Esophagus mucosa (tissue), 1 donor: ENCODE measurements at places on chromosomes 11 and 22.

DNA sequence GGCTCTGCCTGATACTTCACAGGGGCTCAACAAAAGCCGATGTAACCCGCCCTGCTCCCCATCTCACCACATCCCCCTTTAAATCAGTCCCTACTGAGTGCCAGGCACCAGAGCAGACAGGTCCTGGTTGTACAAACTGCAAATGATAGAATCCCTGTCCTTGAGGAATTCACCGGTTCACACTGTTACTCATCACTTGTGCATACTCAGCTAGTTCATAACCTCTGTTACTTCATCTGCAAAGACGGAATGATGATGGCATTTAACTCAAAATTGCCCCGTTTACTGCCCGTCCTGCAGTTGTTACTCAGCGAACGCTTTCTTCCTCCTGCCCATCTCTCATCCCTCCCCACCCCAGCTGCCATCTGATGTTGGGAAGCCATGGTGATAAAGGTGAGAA is 384.7 kb downstream of the OPCML start:
- ATAC-seq = no peak

DNA sequence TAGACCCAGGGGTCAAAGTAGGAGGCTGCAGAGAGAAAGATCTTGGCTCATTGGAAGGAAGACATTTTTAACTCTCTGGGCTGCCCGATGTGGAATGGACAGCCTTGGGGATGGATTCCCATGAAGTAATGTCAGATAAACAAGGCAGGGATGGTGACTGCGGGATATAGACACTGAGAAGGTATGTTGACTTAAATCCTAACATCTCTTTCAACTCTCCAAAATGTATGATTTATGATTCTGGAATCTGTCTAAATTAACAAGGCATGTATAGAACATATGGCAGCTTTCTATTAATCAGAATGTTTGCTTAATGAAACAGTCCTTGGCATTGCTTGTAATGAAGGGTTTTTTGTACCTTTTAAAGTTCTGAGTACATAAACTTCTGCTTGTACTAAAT is 56.1 kb upstream of the VSTM5 start:
- no peak for ATAC-seq

DNA sequence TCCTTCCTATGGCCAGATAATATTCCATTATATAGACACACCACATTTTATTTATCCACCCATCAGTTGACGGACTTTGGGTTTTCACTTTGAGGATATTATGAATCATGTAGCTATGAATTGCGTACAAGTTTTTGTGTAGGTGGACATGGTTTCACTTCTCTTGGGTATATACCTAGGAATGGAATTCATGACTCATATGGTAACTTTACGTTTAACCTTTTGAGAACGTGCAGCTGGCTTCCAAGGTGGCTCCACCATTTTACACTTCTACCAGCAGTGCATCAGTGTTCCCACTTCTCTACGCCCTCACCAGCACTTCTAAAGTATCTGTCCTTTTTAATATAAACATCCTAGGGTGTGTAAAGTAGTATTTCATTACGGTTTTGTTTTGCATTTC is 112.0 kb downstream of the PLEKHA7 start:
- ATAC-seq = peak; percentile 82

DNA sequence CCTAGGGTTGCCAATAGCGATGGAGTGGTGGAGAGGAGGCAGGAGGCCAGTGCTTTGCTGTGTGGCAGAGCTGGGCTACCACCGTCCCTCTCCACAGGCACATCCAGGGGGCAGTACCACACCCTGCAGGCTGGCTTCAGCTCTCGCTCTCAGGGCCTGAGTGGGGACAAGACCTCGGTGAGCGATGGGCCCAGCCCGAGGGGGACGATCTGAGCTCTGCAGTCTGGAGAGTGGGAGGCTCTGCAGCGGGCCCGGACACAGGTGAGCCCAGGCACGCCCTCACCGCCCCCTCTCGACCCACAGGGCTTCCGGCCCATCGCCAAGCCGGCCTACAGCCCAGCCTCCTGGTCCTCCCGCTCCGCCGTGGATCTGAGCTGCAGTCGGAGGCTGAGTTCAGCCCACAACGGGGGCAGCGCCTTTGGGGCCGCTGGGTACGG is 2.5 kb downstream of the PKP3 start:
- no peak for ATAC-seq

DNA sequence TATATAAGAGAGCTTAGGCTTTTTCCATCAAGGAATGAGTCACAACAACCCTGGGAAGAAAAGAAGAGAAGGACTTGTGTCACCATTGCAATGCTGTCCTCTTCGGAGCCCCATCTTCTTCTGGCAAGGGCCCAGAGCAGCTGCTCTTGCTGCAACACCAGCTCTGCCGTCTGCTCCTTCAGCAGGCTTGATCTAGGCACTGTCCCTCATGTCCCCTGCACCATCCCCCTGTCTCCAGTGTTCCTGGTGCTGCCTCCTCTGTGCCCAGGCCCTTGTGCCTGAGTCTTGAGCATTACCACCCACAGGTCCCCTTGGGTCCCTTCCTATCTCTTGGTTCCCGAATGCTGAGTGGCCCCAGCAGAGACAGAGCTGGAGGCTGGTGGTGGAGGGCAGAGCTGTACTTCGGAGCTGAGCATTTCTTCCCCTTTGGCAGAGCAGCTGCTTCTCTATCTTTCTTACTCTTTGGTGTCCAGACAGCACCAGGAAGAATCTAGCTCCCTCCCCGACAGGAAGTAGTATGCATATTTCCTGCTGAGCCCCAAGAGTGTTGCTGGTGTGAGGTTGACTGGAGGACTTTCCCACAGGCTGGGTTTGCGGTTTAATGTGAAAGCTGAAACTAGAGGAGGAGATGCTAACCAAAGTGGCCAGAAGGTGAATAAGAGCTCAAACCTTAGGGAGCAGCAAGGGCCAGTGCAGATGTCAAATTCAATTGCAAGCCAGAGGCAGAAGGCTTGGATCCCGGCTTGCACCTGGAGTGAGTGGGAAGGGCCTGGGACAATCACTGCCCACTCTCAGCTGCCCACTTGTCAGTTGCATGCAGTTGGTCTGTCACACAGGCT is 27.8 kb downstream of the WEE1 start:
- peak; percentile 53 for ATAC-seq

DNA sequence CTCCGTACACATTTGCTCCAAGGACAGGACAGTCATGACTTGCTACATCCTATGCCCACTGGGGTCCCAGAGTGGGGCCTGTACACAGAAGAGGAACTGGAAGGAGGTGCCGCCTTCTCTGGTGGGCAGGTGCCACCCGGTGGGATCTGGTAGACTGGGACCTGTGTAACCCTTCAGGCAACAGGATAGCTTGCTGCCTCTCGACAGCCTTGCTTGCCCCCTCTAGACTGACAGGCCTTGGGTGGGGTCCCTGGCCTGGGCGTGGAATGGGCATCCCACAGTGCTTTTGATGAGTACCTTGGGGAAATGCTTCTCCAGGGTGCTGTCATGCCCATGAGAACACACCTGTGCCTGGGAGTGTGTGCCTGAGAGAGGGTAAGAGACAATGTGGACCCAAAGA is 15.8 kb downstream of the SHANK3 start:
- peak; percentile 29 for ATAC-seq

- ATAC-seq = no peak
Measured at GRCh38 chr11:117924631-117925170, 4.5 kb downstream of the TMPRSS13 start.

- no peak for ATAC-seq
Measured at GRCh38 chr11:2359557-2359956, 17.6 kb upstream of the CD81 start.

GRCh38 chr11:126411971-126412381 is 56.5 kb downstream of the ST3GAL4 start:
- no peak for ATAC-seq

GRCh38 chr11:62593434-62594044 is 2.2 kb upstream of the TUT1 start:
- peak; percentile 35 for ATAC-seq

- ATAC-seq = no peak
Measured at GRCh38 chr11:128802358-128802981, 64.6 kb downstream of the KCNJ1 start.

- ATAC-seq = no peak
Measured at GRCh38 chr22:24576778-24577177, 16.1 kb downstream of the LRRC75B start.

DNA sequence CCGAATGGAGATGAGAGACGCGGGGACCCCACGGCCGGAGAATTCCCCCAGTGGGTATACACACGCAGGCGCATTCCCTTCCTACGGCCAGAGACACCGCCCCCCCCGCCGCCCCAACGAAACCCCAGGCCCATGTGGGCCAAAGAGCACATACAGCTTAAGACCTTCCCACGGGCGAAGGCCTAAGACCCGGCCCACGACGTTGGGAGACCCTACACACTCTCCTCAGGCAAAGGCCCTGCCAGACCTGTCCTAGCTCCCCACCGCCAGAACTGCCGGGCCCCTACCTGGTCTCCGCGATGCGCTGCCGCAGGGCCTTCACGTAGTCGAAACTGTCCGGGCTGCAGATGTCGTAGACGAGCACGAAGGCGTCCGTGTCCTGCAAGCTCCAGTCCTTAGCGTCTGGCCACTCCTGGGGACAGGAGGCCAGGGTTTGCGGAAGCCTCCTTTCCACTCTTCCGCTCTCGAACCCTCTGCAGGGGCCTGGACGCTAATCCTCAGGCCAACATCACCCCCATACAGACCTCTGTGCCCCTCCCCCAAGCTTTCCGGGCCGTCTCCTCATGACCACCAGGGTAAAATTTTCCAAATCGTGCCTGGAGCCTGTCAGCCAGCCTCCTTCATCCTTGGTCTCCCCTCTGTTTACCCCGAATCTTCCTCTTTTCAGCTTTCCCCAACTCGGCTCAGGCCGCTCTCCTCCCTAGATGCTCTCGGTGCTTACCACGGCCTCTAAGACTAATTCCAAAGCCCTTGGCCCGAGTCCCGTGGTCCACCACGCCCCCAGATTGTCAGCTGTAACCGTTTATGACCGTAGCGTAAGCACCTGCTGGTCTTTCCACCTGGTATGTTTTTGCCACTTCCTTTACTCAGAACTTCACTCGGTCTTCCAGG is 1.7 kb downstream of the RASL10A start:
- ATAC-seq = no peak

GRCh38 chr11:44377914-44378321 is 68.0 kb upstream of the ALX4 start:
- ATAC-seq = no peak

DNA sequence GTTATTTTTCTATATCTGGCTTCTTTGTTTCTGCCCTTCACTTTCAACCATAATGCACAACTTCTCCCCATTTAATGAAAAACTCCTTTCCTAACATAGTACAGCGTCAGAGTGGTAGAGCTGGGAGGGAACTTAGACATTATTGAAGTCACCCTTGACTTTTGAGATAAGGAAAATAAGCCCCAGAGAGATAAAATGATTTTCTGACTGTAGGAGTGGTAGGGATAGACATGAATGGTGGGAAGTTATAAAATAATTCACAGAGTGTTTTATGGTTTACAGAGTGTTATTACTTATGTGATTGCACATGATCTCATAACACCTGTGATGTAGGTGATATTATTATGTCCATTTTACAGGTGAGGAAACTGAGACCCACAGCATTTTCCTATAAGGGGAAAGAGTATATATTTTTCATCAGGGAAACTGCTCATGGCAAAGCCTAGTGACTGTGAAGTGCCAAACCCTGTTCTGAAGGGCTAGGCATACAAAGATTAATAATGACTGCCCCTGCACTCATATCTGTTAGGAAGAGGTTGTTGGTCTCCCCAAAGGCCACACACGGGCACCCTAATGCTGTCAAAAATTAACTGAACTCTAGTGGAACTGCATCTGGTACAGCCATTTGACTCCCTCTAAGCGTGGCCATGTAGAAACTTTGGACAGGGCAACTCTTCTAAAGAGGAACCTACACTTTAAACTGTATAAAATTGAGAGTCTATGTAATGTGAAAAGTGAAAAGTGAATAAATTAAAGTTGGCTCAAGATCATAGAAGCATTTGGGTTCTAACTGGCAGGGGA is 61.1 kb upstream of the PICALM start:
- ATAC-seq = no peak

GRCh38 chr11:35239471-35240075 is 100.6 kb downstream of the CD44 start:
- ATAC-seq = no peak

DNA sequence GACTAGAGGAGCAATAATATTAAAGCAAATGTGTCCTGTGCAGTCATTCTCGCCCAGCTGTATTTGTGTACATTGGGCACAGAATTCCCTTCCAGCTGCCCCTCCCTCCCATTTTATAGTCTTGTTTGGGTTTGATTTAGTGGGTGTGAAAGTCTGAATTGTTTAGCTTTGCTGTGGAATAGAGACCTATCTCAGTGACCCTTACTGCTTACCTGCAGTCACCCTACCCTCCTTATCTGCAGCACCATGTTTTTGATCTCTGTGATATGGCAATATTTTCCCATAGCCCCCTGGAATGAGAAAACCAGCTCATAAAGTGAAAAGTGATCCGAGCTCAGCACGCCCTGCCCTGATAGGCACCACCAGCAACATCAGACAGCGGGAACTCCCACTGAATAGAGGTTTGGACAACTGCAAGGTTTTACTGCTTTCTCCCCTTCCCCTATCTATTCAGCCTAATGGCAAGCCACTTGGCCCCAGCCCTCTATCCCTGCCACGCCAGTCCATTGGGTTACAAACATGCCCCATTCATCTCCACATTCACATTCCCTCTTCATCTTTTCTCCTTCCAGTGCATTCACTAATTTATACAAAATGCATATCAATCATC is 199.0 kb downstream of the ETS1 start:
- ATAC-seq = no peak

DNA sequence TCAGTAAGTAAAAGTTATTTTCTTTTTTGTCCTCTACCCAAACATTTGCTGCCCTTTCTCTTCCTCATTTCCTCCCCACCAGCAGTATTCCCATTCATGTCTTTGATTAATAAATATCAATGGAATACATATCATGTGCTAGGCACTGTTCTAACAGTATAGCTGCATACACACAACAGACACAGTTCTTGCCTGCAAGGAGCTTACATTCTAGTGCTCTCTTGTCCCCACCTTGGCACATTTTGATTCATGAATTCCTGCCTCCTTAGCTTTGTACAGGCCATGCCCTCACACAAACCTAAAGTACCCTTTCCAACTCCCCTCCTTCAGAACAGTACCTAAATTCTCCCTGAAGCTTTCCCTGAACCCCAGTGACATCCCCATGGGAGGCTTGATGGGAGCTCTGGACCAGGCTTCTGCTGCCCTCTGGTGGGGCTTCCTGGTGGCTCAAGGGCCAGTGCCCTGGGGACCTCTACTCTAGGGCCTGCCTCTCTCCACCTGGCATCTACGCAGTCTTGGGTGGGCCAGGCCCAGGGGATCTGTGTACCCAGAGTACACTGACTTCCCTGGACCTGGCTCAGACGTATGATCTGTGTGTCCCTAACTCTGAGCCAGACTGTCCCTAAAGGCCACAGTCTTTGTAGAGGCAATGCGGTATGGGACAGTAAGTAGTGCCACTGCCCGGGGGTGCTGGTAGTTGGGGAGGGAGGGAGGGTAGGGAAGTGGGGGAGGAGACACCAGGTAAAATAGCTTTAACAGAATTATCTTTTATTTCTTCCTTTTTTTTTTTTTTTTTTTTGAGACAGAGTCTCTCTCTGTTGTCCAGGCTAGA is 14.1 kb downstream of the RPS13 start:
- peak; percentile 88 for ATAC-seq

GRCh38 chr11:1401656-1402221 is 12.0 kb downstream of the BRSK2 start:
- peak; percentile 51 for ATAC-seq

GRCh38 chr22:45454275-45454674 is 40.8 kb downstream of the RIBC2 start:
- ATAC-seq = no peak
